ENCODE measurements at places on chromosomes 13 and 19.

DNA sequence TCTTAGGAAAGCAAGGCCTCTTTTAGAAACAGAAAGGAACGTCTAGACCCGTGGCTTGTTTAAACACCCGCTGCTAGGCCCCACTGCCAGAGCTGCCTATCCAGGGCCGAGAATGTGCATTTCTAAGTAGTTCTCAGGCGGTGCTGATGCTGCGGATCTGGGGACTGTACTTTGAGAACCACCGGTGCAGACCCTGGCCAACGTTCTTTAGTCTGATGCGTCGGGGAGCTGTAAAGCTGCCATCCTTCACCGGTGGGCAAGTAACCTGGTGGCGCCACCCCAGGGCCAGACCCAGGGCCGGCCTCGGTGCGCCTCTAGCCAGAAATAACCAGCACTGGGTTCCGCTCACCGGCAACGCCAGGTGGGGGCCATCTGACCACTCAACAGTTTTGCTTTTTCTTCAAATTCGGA, 47.1 kb downstream of the TGDS start:
- no peak for DNase-seq

GRCh38 chr13:26041444-26041843, 10.4 kb downstream of the SHISA2 start:
- DNase-seq = no peak

DNA sequence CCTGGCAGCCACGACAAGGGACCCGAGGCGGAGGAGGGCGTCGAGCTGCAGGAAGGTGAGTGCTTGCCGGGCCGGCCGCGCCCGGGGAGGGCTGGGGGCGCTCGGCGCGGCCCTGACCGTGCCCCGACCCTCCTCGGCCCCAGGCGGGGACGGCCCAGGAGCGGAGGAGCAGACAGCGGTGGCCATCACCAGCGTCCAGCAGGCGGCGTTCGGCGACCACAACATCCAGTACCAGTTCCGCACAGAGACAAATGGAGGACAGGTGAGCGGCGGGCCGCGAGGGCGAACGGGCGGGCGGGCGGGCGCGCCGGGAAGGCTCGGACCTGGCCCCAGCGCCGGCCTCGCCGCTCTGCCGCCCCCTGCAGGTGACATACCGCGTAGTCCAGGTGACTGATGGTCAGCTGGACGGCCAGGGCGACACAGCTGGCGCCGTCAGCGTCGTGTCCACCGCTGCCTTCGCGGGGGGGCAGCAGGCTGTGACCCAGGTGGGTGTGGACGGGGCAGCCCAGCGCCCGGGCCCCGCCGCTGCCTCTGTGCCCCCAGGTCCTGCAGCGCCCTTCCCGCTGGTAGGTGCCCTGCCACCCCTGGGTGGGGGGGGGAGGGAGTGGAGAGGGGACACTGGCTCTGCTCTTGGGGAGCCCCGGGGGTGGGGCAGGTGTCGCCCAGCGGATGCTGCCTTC, 816 bp downstream of the USF2 start:
- DNase-seq = peak; percentile 88

- DNase-seq = no peak
These were observed 3.2 kb downstream of the NFIC start for GRCh38 chr19:3369337-3370213.

GRCh38 chr13:107906131-107906530, 309.2 kb downstream of the LIG4 start:
- no peak for DNase-seq

DNA sequence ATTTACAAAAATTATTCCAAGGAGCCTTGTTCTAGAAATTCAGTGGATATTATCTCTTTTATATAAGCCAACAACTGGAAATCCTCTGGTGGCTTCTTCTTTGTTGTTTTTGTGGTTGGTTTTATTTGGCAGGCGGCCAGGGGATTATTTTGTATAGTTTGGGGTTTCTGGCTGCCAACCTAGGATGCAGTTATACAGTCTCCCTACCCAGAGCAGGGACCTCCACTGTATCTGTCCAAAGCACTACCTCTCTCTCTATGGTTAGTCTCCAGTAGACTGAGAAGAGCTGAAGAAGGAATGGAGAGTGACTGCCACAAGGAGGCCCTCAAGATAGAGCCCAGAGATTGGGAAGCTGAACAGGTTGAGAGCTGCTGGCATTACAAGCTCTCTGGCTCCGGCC, 80.2 kb downstream of the ZAR1L start:
- DNase-seq = no peak

- DNase-seq = no peak
These were observed 59.3 kb upstream of the WDFY2 start for GRCh38 chr13:51524829-51525566.

- DNase-seq = no peak
These were observed 32.4 kb upstream of the EIF3G start for GRCh38 chr19:10152100-10152499.

GRCh38 chr19:53112286-53112685, 9.1 kb upstream of the ZNF160 start:
- no peak for DNase-seq

DNA sequence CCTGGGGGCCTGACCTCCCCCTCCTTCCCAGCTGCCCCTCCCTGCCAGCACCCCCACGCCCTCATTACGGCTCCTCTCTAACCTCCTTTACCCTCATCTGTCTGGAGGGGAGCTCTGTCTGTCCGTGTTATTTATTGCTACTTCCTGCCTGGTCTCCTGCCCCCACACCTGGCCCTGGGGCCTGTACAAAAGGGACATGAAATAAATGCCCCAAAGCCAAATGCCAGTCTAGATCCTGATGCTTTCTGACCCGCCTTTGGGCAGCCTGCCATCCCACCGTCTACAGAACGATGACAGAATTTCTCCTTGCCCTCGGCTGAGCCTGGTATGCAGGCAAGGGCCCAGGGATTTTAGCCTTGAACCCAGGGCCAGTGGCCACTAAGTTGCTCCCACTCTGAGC, 15.4 kb upstream of the CD22 start:
- no peak for DNase-seq

GRCh38 chr19:18261474-18261873, 12.8 kb downstream of the IQCN start:
- DNase-seq = no peak

- peak; percentile 11 for DNase-seq
These were observed 490 bp downstream of the ITPKC start for GRCh38 chr19:40717325-40717879.

DNA sequence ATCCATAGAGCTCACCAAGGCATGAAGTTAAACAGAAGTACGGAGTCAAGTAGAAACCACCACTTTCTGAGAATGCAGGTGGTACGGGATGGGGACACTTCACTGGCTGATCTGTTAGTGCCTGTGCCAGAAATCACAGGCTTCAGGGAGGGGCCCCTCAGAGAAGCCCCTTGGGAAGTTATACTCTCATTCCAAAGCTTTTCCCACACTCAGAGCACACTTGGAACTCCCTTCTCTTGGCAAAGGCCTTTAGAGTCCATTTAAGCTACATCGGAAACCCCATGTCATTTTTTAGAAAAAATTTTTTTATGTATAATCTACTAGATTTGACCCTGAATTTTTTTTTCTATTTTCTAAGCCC, 80.7 kb upstream of the WASF3 start:
- no peak for DNase-seq

GRCh38 chr13:105436943-105437342, 1098.5 kb downstream of the EFNB2 start:
- no peak for DNase-seq

- DNase-seq = no peak
These were observed 38.0 kb downstream of the STK24 start for GRCh38 chr13:98538876-98539275.

DNA sequence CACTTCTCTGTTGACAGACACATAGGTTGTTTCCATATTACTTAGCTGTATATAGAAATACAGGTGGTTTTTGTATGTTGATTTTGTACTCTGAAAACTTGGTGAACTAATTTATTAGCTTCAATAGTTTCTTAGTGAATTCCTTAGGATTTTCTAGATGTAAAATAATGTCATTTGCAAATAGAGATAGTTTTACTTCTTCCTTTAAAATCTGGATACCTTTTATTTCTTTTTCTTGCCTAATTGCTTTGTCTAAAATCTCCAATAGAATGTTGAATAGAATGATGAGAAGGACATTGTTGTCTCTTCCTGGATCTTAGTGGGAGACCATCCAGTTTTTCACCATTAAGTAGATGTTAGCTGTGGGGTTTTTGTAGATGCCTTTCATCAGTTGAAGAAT, 18.7 kb downstream of the RB1 start:
- no peak for DNase-seq

DNA sequence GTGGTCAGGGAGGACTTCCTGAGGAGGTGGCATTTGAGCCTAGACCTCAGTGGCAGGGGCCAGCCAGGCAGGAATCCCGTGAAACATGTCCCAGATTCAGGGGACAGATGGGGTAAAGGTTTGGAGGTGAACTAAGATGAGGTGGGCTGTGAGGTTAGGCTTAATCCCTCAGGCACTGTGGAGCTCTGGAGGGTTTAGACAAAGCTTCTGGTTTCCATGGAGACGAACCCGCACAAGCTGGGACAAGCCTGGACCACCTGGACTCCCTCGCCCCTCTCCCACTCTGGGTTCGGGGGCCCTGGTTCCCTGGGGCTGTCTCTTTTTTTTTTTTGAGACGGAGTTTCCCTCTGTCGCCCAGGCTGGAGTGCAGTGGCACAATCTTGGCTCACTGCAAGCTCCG, 15.7 kb downstream of the TJP3 start:
- DNase-seq = no peak

- no peak for DNase-seq
These were observed 186.2 kb downstream of the EFNB2 start for GRCh38 chr13:106349080-106349931.

GRCh38 chr13:99150575-99151361, 49.9 kb upstream of the UBAC2 start:
- no peak for DNase-seq

- DNase-seq = no peak
These were observed 13.1 kb downstream of the NOP53 start for GRCh38 chr19:47758443-47758804.

- no peak for DNase-seq
These were observed 251.6 kb downstream of the KLF5 start for GRCh38 chr13:73310366-73310765.

DNA sequence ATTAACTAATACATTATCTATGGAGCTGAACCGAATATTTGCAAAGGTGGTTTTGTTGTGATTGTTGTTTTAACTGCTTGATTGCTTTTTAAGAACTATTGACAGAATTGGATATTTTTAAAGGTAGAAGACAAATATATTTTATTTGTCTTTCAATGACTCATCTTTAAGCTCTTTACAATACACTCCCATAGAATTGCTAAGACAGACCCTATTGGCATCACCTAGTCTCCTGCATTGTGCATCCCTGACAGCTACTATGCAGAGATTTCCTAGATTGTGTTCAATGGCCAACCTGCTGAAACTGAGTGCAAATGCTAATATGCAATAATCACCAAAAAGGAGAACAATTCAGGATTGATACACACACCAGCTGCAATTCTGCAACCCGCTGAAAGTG, 19.7 kb upstream of the SCEL start:
- no peak for DNase-seq

DNA sequence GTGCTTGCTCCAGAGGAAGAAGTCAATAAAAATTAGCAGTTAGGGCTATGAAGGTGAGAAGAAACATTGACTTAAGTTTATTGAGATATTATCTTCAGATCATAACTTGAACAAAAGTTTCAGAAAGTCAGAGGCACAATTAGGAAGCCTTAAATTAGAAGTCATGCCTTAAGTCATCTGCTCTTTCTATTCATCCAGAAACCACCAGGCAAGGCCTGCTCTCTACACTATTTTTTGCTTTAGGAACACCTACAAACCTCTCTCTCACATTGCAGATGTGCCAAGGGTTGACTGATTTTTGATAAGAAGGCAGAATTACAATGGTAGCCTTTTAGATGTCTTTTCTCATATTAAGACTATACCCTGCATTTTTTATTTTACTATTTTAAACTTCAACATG, 268.7 kb downstream of the SPRY2 start:
- no peak for DNase-seq

- no peak for DNase-seq
These were observed 41.2 kb upstream of the TNFSF11 start for GRCh38 chr13:42532561-42533335.

DNA sequence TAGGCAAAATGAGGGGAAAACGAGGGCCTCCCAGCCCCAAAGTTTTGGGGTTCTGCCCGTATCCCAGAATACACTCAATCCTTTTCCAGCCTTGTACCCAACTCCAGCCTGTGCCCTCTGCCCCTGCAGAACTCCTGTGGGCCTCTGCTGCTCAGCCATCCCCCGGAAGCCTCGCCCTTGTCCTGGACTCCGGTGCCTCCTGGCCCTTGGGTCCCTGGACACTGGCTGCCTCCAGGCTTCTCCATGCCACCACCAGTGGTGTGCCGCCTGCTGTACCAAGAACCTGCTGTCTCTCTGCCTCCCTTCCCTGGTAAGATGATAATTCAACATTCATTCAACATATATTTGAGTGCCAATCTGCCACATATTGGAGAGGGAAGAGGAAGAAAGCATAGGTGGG, 3.8 kb downstream of the DMRTC2 start:
- no peak for DNase-seq

GRCh38 chr19:48842789-48843162, 6.5 kb upstream of the HSD17B14 start:
- no peak for DNase-seq

DNA sequence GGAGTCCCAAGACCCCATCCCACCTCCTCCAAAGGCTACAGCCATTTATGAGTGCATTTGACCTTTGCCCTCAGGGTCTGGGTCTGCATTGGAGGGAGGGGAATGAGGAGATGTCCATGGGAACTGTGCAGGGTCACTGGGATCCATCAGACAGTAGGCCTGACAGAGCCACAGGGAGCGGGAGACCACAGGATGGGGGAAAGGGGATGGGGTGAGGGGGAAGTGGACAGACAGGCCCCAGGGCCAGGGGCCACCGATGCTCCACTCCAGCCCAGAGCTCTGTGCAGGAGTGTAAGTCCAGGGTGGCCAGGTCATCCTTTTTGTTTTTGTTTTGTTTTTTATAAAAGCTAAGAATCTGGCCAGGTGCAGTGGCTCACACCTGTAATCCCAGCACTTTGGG, 82.5 kb downstream of the CHST8 start:
- DNase-seq = no peak

GRCh38 chr19:3821857-3822364, 35.7 kb upstream of the MATK start:
- DNase-seq = peak; percentile 92

DNA sequence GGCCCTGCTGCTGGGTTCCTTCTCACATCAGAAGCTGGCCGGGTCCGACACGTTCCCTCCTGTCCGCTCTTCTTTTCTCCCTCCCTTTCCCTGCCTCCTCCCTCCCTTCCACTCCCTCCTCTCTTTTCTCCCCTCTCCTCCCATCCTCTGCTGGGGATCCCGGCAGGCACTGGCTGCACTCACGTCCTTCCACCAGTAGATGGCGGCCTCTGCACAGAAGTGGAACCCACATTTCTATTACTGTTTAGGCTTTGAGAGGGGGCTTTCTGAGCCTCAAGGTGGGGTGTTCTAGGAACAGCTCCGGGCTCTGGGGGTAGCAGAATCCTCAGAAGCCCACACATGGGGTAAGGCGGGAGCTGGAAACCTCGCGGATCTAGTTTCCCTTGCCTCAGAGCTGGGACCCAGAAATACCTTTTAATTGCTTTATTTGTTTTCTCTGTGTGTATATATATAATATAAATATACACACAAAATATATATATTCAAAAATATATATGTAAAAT, 294.2 kb downstream of the ZNF536 start:
- peak; percentile 60 for DNase-seq
